ENCODE measurements at places on chromosomes 13 and 19.

GRCh38 chr19:8461891-8462290 lies 17.1 kb downstream of the HNRNPM start:
- H3K4me3 ChIP-seq = no peak overlapping the region
- peaks cover 19% of the 10 kb centered on the region for H3K4me1 ChIP-seq
- H3K27me3 ChIP-seq = no peaks in the 10 kb centered on the region
- no peak for DNase-seq
- no peak overlapping the region for H3K27ac ChIP-seq

DNA sequence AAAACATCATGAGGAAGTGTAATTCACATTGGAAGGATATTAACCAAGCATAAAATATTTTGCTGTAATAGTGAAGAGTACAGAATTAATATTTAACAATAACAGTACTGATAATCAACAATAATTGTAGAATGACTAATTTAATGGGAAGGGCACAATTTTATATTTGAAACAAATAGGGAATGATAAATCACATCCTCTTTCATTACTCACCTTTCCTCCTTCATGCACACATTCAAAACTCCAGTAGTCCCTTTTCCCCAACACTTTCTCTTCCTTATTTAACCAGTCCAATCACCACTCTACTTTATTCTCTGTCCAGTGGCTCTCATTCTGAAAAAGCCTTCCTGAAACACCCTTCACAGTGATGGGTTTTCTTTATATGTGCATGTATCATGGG lies 110.8 kb upstream of the POSTN start:
- H3K36me3 ChIP-seq = no peaks in the 10 kb centered on the region
- no peak for DNase-seq
- no peaks in the 10 kb centered on the region for H3K4me1 ChIP-seq
- H3K4me3 ChIP-seq = no peak overlapping the region
- no peak overlapping the region for H3K27ac ChIP-seq

DNA sequence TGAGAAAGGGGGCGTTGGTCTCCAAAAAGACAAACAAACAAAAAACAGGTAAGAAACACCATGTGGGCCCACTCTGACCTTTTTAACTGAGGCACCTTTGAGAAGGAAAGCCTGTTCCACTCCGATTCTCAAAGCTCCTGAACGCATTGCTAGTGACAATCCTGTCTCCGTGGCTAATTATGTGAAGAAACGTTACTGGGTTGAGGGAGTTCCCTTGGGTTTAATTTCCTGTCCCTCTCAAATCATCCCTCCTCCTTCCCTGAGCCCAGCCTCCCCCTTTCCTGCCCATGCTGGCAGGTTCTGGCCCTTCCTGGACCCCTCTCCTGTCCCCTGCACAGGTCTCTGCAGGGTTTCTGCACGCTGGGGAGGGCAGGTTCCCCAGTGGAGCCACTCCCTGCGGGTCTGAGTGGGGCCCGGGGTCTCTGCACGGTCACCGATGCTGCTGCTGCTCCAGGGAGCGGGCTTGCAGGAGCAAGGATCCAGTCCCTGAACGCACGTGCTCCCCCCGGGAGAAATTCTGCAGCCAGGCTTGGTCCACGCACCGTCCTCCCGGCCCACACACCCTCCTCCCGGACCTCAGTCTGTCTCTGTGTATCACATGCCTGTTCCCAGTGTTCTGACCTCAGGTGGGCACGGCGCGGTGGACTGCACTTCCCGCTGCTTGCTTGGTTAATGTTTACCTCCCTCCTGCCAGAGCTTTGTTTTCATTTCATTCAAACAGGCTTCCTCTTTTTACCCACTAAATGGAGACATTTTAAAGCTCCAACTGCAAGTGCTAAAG lies 76.4 kb upstream of the MCF2L start:
- no peaks in the 10 kb centered on the region for H3K36me3 ChIP-seq
- DNase-seq = no peak
- no peak overlapping the region for H3K27ac ChIP-seq
- H3K27me3 ChIP-seq = no peaks in the 10 kb centered on the region
- no peak overlapping the region for H3K4me3 ChIP-seq

DNA sequence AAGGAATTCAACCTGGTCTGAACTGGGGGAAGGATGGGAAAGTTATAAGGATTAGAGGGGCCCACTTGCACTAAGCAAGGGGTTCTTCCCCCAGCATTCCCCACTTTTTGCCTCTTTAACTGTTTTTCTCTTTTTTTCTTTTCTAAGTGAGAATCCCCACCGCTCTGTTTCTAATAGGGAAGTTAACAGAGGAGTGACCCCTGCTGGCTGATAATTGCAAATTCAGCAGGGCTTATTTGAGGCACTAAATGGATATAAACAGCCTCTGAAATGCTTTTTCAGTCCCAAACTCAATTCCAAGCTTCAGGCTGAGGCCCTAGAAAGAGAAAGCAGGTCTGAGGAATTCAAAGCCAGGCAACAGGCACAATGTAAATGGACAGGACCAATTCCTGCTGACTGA lies 38.2 kb upstream of the CEACAM21 start:
- peaks cover 26% of the 10 kb centered on the region for H3K4me1 ChIP-seq
- no peaks in the 10 kb centered on the region for H3K27me3 ChIP-seq
- H3K4me3 ChIP-seq = no peak overlapping the region
- H3K36me3 ChIP-seq = no peaks in the 10 kb centered on the region
- DNase-seq = no peak

DNA sequence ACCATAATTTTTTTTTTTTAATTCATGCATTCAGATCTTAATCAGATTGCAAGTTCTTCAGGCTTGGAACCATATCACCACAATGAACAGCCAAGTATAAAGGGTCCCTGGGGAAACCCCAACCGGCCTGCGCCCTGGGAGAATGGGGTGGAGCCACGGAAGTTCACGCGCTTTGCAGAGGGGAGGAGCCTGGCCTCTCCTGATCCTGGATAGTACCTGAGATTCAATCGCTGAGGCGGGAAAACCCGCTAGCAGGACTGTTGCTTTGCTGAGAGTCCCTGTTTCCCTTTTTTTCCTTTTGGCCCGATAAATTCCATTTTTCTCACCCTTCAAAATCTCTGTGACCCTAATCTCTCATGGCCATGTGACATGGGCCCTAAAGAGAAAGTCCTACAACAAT lies 385.1 kb downstream of the IRS2 start:
- H3K36me3 ChIP-seq = no peaks in the 10 kb centered on the region
- H3K27me3 ChIP-seq = no peaks in the 10 kb centered on the region
- no peak overlapping the region for H3K4me3 ChIP-seq
- no peak for DNase-seq
- no peaks in the 10 kb centered on the region for H3K4me1 ChIP-seq
- no peak overlapping the region for H3K27ac ChIP-seq

DNA sequence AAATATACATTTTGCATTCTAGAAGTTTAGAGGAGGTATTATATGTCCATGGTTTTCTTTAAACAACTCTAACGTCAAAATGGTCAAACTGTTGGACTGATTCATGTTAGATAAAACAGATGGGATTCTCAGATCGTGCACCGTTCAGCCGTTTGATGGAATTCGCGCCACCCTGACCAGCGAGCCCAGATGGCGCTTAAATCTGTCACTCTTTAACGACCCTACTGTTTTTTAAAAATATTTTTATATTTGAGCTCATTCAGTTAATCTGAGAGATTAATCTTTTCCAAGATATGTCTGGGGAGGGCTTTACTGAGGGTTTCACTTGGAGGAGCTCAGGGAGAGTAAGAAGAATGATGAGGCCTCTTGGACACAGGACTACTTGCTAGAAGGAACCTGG lies 164.4 kb downstream of the TM9SF2 start:
- no peaks in the 10 kb centered on the region for H3K4me1 ChIP-seq
- no peaks in the 10 kb centered on the region for H3K36me3 ChIP-seq
- no peak overlapping the region for H3K27ac ChIP-seq
- DNase-seq = no peak
- H3K27me3 ChIP-seq = no peaks in the 10 kb centered on the region
- H3K4me3 ChIP-seq = no peak overlapping the region

DNA sequence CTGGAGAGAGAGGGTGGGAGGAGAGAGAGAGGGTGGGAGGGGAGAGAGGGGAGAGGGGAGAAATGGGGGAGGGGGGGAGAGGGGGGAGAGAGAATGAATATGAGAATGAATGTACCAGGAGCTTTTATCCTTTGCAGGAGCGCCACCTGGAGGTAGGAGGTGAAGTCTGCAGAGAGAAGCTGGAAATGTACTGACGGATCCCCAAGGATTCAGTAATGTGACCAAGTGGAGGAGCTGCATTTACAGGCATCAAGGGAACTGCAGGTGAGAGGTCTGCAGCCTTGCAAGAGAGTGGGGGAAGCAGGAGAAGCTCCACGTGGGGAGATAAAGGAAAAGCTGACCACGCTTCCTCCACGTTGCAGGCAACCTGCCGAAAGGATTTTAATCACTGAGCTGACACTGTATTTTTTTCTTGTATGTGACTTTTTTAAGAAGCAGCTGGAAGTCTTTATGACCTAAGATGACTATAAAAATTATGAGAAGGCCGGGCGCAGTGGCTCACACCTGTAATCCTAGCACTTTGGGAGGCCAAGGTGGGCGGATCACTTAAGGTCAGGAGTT lies 33.7 kb downstream of the VSTM1 start:
- no peak overlapping the region for H3K27ac ChIP-seq
- peaks cover 2% of the 10 kb centered on the region for H3K4me1 ChIP-seq
- DNase-seq = peak; percentile 31
- no peaks in the 10 kb centered on the region for H3K36me3 ChIP-seq

DNA sequence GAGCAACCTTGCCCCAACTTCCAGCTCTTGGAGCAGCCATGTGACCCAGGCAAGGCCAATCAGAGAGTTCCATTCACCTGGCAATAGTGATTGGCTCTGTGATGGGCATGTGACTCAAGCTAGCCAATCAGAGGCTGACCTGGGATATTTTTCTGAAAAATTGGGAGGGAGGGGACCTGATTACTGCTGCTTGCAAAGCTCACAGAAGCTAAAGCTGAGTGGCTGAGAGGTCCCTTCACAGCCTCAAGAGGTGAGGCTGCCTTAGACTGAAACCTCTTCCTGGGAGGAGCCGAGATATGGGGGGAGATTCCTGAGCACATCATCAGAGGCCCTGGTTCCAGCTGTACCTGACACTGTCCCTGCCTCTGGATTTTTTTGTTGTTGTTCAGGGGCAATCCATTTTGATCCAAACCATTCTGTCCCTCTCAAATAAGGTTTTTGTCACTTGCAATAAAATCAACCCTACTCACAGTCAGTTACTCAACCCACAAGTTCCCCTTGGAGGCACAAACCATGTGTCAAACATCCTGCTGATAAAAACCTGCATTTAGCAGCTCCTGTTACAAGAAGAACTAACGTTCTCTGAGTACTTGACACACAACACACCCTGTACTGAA lies 4.8 kb downstream of the CIB3 start:
- H3K4me1 ChIP-seq = peaks cover 5% of the 10 kb centered on the region
- no peaks in the 10 kb centered on the region for H3K36me3 ChIP-seq
- H3K27ac ChIP-seq = no peak overlapping the region
- no peak overlapping the region for H3K4me3 ChIP-seq

GRCh38 chr13:94707400-94708021 lies 4.8 kb downstream of the SOX21 start:
- DNase-seq = no peak
- H3K4me3 ChIP-seq = no peak overlapping the region
- H3K4me1 ChIP-seq = peaks cover 31% of the 10 kb centered on the region
- no peak overlapping the region for H3K27ac ChIP-seq
- no peaks in the 10 kb centered on the region for H3K36me3 ChIP-seq

DNA sequence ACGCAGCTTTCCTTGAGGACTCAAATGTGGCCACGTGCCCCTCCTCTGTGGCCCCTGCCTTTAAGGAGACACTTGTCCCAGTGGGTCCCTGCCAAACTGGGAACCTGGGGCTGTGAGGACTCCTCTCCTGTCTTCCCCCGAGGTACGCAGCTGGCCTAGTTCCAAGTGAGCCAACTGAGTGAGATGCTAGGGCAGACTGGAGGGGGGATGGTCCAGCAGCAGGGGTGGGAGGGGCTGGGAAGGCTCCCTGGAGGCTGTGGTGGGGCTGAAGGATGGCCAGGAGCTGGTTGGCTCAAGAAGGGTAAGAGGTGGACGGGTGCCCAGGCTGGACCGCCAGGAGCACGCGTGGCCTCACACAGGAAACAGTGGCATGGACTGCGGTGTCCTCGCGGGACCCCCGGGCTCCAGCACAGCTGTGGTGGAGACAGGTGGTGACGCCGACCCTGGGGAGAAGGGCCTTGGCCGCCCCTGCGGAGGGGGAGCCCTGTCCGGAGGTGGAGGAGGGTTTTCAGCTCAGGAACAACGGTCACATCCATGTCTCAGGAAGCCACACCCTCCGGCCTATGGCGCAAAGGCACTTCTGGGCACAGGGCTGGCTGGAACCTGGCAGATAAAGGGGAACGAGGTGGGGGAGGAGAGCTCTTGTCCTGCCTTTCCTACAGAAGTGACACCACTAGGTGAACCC lies 45.8 kb downstream of the MLLT1 start:
- no peaks in the 10 kb centered on the region for H3K27me3 ChIP-seq
- H3K36me3 ChIP-seq = peaks cover 12% of the 10 kb centered on the region
- no peak for DNase-seq
- peaks cover 31% of the 10 kb centered on the region for H3K4me1 ChIP-seq
- no peak overlapping the region for H3K4me3 ChIP-seq

DNA sequence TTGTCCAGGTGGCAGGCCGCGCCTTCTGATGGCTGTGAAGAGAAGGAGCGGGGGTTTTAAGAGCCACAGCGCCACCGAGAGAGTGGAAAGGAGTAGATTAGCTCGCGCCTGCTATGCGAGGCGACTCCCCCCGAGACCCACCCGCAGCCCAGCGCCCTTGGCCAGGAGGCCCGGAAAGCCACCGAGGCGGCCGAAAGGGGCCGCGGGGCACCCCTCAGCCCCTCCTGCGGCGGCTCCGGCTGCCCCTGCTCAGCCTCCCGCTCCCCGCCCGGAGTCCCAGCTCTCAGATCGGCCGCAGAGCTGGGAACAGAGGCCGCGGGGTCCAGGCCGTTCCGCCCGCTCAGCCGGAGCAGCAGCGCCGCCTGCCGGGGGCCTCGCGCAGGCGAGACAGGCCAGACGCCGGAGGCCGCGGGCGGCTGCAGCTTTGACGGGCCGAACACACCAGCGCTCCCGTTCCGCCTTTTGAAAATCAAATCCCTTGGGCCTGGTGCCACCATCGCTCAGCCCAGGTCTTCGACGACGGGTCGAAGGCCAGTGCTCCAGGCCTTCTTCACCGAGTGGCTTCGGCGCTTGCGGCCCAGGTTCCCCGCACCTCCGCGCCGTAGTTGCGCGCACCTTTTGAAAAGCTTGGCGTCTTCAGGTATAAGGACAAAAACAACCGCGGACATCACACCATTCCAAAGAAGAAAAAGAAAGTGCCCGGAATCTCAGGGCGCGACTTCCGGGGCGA lies 15.3 kb downstream of the CDX2 start:
- DNase-seq = peak; percentile 22
- H3K27ac ChIP-seq = no peak overlapping the region
- no peaks in the 10 kb centered on the region for H3K36me3 ChIP-seq
- H3K4me3 ChIP-seq = peak overlapping the region; percentile 44
- peaks cover 79% of the 10 kb centered on the region for H3K27me3 ChIP-seq
- H3K4me1 ChIP-seq = peaks cover 16% of the 10 kb centered on the region

DNA sequence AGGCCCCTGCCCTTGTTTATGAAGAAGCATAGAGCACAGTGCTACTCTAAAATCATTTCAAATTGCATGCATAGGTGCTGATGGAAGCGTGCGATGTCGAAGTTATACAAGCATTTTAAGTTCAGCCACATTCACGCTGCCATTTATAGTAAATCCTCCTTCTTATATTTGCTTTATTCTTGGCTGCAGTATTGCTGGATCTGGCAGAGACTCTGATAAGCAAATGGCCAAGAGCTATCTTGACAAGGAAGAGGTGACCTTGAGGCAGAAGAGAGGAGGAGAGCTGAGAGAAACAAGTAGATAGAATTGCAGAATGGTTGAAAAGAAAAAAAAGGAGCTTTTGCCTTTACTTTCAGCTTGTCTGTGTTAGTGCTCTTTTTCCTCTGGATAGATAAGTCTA lies 18.9 kb upstream of the MYO16 start:
- no peak for DNase-seq
- H3K36me3 ChIP-seq = no peaks in the 10 kb centered on the region
- H3K4me3 ChIP-seq = no peak overlapping the region
- H3K4me1 ChIP-seq = no peaks in the 10 kb centered on the region
- H3K27ac ChIP-seq = no peak overlapping the region

Measured in CD4-positive, alpha-beta T cell (primary cell).